Activated CD8-positive, alpha-beta memory T cell treated with anti-CD3 and anti-CD28 coated beads for 1 hour (primary cell): ENCODE measurements at places on chromosomes 12 and 14.

DNA sequence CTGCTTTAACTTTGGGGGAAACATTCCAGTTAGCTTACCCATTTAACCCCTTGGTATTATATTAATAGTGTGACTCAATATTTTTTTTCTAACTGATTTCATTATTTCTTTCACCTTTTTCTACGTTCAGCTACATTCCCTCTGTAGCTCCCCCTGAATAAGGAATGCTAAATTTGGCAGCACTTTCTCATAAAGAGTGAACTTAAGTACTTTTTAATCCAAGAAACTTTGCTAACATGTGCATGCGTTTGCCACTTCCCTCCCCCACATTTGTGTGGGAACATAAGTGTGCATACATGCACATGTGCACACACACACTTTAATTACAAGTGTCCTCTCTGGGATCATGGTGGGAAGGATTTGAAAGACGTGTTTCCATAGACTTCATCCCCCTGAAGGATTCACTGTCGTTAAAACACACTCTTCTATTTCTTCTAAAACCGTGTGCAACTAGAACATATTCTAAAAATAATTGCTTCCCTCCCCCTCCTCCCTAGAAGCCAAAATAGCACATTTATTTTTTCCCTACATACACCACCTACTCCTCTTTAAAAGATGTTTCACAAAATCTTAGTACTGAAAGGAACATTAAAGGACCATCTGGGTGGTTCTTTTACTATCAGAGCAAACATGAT lies 142.6 kb downstream of the PPM1H start:
- DNase-seq = no peak

DNA sequence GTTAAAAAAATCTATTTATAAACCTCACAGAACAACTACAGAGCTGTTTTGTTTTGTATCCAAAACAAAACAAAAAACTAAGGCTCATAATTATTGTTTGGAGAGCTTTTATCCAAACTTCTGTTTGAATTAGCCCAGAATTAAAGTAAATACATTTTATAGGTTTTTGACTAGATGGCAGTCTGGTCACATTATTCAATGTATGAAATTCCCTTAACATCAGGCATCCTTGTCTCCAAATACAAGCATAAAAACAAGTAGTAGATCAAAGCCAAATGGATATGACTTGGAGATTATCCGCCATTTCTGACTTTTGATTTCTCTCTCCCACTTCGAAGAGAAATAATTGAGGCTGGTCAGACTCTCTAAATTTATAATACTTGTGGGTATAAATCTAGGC lies 63.5 kb downstream of the SLC38A1 start:
- no peak for DNase-seq

GRCh38 chr14:54446161-54446693 lies 5.1 kb upstream of the CNIH1 start:
- DNase-seq = no peak

DNA sequence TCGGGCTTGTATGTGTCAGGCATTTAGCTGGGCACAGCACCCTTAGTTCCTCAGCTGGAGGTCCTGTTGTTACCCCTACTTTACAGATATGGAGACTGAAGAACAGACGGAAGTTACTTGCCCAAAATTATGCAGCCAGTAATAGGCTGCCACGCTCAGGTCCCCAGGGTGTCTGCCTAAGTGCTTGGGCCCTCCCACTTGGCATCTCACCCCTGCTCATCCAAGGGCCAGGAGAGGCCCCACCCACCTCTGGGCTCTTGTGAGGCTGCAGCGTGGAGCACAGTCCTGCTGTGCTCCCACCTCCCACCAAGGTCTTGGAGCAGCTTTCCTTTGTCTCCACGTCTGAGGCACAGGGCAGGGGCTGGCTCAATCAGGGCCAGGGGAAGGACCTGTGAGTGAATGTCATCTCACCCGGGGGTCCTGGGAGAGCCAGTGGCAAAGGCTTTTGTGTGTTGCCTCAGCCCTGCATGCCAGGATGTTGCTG lies 64.6 kb downstream of the BEGAIN start:
- no peak for DNase-seq

GRCh38 chr12:91332302-91332701 lies 149.7 kb upstream of the DCN start:
- DNase-seq = no peak

GRCh38 chr14:74654931-74655330 lies 42.9 kb upstream of the LTBP2 start:
- DNase-seq = no peak

DNA sequence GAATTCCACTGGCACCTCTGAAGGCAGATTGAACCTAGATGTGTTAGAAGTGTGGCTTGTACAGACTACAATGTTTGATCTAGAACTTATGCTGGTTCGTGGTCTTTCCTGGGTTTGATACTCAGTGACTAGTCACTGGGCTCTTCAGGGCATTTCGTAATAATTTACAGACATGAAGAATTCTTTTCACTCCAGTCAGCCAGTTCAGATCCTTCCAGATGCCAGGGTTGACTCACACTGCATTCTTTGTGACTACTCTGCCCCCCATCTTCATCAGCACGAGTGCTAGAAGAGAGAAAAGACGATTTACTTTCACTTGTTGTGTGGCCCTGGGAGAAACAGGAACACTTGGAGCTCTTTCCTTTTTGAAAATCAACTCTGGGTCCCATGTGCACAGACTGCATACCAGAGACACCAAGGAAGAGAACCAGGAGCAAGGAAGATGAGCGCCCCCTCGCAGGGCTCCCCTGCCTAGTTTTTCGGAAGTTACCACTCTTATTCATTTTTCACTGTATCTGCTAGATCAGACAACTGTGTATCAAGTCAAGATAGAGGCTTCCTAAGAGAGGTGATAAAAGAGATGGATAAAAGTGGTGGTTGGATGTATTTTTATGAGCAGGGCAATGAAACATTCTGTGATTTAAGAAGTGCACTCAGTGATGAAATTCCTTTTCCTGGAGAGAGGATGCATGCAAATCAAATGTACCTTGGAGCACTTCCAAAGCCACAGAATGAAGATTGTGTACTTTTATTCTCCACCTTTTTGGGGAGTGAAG lies 33.5 kb upstream of the EVL start:
- no peak for DNase-seq

DNA sequence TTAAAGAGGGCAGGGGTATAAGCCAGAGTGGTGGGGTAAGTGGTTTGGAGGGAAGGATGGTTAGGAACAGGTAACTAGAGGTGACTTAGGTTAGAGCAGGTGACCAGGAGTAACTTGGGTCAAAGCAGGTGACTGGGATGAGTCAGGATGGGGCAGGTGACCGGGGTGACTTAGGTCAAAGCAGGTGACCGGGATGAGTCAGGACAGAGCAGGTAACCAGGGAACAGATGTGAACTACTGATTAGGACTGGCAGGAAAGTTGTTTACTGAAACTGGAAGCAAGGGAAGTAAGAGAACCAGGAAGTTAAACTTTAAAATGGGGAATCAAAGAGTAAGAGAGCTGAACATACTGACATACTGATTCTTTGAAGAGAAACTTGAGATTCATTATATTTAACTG lies 57.4 kb downstream of the FSCB start:
- DNase-seq = no peak

- DNase-seq = no peak
Measured at GRCh38 chr12:60398547-60398946, 802.7 kb downstream of the SLC16A7 start.

DNA sequence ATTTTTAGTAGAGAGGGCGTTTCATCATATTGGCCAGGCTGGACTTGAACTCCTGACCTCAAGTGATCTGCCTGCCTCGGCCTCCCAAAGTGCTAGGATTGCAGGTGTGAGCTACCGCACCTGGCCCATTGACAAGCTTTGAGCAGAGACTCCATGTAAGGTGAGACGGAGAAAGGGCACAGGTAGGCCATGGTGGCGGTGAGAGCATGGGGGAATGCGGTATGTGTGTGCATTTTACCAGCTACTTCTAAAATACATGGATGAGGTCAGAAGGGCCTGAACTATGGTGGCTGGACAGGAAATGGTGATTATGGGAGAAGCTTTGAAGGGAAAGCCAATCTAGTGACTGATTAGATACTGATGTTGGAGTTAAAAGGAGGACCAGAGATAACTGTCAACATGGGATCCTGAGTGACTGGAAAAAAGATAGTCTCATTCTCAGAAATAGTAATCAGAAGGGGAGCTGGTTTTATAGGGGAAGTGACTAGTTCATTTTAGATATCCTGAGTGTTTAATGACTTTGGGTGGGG lies 21.9 kb upstream of the PTPRB start:
- no peak for DNase-seq

DNA sequence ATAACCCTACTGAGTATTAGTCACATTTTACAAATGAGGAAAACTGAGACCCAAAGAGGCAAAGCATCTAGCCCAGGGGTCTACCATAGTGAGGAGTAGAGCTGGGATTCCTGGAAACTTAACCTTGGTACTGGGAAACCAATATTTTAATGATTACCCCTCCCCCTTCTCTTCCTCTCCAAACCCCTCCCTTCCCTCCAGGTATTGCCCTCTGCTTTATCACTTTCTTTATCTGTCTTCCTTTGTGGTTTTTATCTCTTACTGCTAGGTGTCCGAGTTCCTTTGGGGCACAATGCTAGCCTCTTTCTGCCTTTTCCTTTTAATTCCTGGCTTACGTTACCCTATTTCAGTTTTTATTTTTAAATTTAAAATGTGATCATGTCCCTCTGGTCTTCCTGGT lies 2.8 kb downstream of the GABARAPL1 start:
- no peak for DNase-seq

DNA sequence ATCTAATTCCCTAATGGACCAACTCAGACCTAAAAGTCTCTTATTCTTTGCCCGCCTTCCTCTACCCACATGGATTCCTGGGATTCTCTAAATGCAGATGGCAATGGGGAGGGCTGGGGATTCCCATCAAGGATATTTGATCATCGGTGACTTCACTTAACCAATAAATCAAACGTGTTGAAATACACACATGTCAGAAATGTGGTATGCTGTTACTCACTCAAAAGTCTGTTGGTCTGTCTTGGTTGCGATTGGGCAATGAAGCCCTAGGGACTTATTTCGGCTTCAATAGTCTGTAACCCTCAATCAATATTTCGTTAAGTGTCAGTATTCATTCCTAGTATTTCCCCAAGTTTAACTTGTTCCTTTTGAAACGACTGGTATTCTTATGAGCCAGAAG lies 117.2 kb upstream of the DIO3 start:
- no peak for DNase-seq

DNA sequence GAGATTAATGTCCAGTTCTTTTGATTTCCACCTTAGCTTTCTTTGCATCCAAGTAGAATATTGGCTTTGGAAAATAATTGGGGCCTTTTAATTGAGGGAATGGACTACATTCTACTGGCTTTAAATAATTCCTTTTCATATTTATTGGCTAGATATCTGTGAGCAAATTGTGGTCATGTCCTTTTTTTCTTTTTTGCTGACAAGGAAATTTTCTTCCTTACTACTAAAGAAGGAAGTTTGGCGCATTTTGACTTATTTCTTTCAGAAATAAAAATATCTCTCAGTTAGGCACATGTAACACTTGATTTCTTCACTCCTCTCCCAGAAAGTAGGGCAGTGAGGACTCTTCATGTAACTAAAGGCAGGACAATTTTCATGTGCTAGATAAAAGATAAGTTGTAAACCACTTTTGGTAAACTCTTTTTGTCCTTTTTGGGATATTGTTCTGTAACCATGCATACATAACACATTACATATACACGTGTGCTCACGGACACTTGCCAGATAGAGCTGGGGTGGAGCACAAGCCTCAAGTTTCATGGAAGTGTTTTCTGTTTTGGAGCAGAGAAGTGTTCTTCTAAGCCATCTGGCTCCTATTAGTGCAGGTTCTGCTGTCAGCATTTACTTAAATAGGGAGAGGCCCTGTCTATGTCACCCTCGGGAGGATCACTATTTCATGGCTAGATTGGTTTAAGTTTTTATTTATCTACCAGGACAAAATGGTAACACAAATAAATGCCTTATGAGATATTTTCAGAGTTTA lies 85.1 kb upstream of the LRIG3 start:
- no peak for DNase-seq

GRCh38 chr12:19800884-19801283 lies 361.6 kb downstream of the AEBP2 start:
- DNase-seq = no peak
